ENCODE measurements at places on chromosomes 5 and 9.

DNA sequence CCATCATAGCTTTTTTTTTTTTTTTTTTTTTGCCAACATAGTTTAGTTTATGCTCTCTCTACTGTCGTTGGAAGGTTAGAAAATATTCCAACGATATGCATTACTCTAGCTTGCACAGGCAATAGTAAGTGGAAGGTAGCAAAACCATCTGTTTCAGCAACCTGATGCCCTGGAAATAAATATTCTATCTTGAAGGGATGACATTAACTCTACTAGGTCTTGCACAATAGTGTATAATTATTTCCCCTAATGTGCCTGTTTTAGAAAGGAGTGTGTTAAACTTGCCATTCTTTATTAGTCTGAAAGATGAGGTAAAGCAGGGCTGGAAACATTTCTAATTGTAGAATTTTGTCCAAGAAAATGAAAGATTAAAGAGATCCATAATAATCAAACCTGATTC lies 111.0 kb downstream of the PCSK5 start:
- no peak for DNase-seq

DNA sequence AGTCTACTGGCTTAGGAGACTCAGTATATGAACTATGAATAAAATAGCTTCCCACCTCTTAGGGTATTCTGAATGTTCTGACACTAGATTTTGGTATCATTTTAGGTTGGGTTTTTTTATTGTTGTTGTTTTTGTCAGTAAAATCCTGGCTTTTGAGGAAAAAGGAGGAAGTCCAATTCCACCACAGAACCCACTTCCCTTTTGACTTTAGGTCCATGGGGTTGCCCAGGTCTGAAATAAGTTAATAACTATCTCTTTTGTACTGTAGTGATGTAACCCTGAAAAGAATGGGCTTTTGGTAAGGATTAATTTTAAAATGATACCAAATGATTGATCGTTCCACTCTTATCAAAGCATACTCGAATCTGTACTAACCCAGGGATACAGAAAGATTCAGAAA lies 29.1 kb upstream of the IL12B start:
- DNase-seq: no peak

DNA sequence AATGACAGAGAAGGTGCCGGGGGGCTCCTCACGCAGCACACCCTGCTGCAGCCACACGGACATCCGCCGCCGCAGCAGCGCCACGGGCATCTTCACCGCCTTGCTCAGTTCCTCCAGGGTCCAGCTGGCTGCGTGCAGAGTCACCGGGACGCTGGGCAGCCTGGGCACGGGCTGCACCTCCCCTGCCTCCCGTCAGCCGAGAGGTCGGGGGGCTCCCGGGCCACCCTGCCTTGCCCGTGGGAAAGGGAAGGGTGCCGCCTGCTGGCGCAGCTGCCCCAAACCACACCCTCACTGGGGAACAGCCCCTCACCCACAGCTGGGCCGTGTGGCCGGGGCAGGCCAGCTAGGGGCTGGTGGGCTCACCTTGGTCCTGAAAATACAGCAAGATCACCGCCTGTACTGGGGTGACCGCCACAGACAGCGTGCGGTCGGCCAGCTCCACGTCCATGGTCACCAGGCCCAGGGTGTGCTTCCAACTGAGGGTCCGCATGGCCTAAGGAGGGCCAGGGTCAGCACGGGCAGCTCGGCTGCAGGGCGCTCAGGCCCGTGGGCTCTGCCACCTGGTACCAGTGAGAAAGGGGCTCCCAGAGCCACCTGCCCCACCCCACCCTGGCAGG lies 3.6 kb upstream of the TMEM210 start:
- no peak for DNase-seq

DNA sequence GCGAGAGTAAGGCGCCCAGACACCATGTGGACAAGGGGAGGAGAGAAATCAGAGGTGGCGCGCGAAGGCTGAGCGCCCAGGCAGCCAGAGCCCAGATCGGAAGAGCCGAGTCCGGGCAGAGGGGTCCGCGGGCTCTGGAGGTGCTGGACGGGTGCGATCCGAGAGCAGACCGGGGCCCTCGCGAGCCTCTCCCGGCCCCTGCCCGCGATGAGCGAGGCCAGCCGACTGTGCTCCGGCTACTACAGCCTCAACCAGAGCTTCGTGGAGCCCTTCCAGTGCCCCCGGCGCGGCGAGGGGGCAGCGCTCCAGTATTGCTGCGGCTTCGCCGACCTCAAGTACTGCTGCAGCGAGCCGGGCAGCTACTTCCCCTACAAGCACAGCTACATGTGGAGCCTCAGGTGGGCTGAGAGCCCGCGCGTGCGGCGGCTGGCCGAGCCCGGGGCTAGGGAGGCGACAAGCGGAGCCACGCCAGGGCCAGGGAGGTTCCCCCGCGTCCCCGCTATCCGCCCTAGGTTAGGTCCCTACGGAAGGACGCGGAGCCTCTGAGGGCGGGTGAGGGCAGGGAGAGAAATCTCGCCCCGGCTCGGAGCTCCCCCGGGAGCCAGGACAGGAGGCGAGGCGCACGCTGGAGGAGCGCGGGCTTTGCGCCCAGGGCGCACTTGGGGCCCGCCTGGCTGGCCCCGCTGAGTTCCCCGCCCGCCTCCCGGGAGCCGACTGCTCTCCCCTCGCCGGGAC lies at the start of gene SHISAL2B:
SHISAL2B (plus strand) TSS at position 87 of the 735 bp plus-strand sequence; CDS start at position 208, 121 bp downstream.
- DNase-seq: no peak

DNA sequence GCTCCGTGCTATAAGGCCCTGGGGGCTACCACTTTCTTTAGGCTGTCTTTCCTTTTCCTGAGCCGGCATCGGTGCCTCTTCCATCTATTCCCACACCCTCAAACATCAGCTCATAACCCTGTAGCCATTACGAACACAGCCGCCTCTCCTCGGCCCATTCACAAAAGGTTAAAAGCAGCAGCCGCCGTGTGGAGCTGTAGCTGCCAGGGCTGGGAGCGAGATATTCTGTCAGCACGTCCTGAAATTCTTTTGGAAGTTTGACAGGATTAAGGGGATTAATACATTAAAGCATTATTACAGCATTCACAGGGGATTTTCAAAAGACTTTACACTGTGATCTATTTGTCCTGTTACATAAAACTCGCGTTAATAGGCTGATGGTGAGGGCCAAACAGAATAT lies 428.2 kb downstream of the CDK5RAP2 start:
- DNase-seq: no peak

- no peak for DNase-seq
Measured at GRCh38 chr9:2411459-2412215, 209.9 kb upstream of the VLDLR start.

GRCh38 chr5:36751886-36752285 lies 124.7 kb upstream of the NIPBL start:
- no peak for DNase-seq

GRCh38 chr5:45017568-45017967 lies 208.8 kb downstream of the MRPS30 start:
- DNase-seq: no peak

DNA sequence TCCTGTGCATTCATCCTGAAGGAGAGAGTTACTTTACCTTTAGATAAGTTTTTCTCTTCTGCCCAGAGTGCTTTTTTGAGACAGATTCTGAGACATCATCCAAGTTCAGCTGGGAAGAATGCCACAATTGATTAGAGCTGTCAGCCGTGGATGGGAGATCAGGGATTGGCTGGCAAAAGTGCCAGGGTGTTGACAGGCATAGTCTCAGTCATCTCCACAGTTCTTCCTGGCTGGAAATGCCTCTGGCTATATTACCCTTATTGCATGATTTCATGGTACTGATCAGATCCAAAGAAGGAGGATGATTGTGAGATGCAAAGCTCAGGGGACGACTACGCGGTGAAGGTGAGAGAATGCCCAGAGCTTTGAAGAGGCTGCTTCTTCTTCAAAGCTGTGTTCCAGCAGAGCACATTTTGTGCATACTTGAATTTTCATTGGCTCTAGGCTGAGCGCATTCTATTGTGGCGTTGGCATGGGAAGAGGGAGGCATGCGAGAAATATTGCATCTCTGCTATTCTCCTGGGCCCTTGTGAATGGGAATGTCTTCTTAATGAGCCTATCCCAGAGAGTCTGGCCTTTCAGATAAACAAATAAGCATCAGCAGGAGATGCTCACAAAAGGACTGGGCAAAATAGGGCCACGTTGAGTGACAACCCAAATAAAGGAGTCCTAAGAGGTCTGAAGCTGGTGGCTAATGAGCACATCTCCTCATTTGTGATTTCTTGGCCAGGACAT lies 82.1 kb downstream of the GRIA1 start:
- DNase-seq: no peak

GRCh38 chr9:136401173-136401922 lies 1.4 kb upstream of the SNAPC4 start:
- DNase-seq: no peak

GRCh38 chr5:124677374-124678351 lies 68.8 kb downstream of the ZNF608 start:
- no peak for DNase-seq

GRCh38 chr9:136829981-136830885 lies 12.0 kb upstream of the AJM1 start:
- no peak for DNase-seq

DNA sequence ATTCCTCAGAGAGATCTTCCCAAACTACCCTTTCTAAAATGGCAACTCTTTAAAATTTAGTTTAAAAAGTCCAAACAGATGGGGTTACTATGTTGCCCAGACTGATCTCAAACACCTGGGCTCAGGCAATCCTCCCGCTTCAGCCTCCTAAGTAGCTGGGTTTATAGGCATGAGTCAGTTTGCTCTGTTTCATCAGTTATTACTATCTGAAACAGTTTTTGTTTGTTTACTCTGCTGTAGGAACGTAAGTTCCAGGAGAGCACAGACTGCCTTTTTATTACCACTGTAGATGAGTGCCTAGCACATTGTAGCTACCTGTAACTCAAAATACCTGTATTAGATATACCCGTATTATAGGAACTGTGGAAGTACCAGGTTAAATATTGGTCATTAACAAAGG lies 89.4 kb downstream of the UHRF2 start:
- no peak for DNase-seq

GRCh38 chr5:171978519-171978918 lies 27.9 kb downstream of the FBXW11 start:
- DNase-seq: no peak

- no peak for DNase-seq
Measured at GRCh38 chr9:71985297-71985911, 74.0 kb downstream of the C9orf85 start.

DNA sequence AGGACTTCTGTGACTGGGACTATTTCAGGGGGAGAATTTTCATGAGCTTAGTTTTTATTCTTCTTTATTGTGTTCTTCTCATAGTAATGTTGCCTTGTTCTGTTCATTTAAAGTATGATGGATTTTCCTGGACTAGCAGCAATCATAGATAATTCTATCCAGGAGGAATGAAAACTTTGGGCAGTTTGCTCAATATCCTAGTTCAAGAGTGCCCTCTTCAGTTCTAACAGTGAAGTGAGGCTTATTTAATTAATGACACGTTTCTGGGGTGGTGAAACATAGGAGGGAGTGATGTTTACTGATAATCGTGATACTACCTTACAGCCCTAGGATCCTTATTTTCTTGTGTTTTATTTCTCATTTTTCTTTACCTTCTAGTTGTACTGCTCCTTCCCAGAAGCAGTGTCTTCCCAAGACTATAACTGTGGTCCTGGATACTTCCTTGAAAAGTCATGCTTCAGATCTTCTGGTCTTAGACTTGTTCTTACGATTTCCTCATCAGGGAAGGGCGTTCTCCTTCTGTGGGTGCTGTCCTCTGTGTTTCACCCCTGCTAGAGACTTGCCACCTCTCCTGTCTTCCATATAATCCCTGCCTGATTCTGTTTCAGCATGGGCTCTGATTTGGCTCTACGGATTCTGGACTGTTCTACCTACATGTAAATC lies 57.4 kb downstream of the CFAP95 start:
- peak; percentile 61 for DNase-seq

DNA sequence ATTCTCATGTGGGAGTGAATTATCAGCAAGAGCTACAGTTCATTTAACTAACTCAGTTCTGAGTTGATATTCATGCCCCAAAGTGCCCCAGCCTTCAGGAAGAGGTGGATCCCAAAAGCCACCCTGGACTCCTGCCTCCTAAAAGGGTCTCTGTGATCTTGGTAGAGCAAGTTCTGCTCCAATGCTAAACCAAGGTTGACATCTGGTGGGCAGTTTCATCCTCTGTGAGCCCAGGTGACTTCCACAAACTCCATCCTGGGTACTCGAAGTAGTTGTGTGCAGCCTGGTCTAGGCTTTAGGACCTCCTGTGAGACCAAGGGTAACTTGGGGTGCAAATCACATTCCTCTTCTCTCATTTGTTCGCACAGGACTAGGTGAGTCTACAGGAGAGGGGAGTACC lies 816.8 kb downstream of the MTRR start:
- DNase-seq: no peak
